Activated CD8-positive, alpha-beta memory T cell treated with anti-CD3 and anti-CD28 coated beads, Interleukin-2, amount 50 U/mL, for 4 hours (primary cell): ENCODE measurements at places on chromosomes 2 and 18.
A peak's percentile ranks its signal among the peaks of the same experiment; 100 is the strongest.

GRCh38 chr2:234488913-234489451 is 7.9 kb downstream of the ARL4C start:
- DNase-seq = peak; percentile 62

GRCh38 chr2:67451086-67451832 is 54.1 kb downstream of the ETAA1 start:
- no peak for DNase-seq

DNA sequence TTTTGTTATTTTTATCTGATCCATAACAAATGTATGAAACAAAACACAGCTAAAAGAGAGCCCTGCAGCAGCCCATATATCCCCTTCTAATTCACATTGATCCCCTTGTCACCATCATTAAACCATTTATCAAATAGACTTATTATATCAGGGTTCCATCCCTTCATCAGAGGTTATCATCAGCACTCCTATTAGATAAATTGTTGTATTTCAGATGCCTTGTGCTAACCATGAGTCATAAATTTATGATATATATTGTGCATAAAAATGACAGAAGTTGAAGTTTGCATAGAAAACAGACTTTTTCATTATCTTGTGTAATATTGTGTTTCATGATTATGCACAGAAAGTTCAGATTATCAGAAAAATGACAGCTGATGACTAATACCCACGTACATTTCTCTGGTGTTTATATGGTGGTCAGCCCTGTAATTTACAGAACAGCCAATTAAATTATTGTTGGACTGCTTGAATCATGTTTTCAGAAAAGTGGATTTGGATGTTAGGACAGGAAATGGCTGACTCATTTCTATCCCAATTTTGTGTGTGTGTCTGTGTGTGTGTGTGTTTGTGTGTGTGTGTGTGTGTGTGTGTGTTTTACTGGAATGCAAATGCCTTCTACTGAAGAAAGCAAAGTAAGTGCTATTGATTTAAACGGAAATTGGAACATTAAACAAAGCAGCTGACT is 80.9 kb downstream of the PPP1R1C start:
- DNase-seq = no peak

GRCh38 chr2:120528051-120528692 is 182.2 kb downstream of the INHBB start:
- DNase-seq = no peak

DNA sequence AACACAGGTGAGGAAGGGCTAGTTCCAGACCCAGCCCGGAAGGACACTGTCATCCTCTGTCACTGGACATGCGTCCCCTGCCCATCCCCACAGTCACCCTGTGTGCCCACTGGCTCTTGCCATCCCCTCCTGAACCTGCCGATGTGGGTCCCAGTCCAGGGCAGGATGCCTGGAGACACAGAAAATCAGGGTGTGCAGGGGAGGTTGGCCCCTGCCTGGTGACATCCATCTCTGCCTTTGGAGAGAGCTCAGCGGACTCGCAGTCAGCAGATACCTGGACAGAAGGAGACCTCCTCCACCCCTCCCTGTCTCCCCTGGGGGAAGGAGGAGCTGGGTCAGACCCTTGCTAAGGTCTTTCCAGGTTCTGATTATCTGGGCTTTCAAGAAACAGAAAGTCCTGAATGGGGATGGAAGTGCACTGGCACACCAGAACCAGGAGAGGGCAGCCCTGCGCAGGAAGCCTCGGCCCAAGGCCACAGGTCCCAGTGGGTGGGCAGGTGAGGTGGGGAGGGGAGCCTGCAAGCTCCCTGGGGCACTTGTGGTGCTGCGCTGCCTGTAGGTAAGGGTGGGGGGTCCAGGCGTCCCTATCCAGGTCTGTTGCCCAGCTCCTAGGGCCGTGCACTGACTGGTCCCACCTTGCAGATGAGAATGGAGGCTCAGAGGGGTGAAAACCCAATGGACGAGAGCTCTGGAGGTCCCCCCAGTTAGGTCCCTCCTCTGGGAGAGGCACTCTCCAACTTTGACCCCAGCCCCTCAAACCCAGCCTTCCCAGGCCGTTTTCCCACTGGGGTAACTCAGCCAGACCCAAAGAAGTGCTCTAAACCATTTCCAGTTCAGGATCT is 9.7 kb upstream of the OTOS start:
- peak; percentile 35 for DNase-seq

- no peak for DNase-seq
Measured at GRCh38 chr18:75220551-75221355, 10.2 kb downstream of the TSHZ1 start.

GRCh38 chr2:10007921-10008808 is 35.2 kb upstream of the KLF11 start:
- DNase-seq = no peak

DNA sequence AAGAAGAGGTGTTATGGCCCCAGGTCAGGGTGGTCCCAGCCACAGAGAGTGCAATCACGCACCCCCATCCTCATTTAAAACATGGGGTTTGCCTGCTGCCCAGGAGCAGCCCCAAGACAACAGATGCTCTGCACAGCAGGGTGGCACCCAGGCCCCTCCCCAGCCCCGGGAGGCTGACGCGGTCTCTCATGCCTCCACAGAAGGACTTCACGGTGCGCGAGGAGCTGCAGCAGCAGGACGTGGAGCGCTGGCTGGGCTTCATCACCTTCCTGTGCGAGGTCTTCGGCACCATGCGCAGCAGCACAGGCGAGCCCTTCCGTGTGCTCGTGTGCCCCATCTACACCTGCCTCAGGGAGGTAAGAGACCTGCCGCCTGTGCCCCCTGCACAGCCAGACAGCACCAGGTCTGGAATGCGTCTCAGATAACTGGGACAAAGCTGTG is 133.7 kb downstream of the SMAD7 start:
- DNase-seq = peak; percentile 13

DNA sequence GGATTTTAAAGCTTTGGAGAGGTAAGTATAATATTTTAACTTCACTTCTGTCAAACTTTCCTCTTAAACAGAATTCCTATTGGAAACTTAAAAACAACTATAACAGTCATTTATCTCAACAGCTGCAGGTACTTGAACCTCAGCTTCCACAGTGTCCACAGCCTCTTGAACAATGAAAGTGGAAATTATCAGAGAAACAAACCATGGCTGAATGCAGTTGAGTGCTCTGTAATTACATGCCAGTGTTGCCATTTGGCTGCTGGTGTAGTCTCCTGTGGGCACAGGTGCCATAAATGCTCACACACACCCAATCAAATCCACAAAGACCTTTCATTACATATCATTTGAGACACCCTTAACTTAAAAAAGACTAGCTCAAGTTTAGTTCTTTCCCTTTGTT is 125.1 kb downstream of the CPS1 start:
- DNase-seq = no peak

GRCh38 chr2:23419171-23420090 is 34.5 kb downstream of the KLHL29 start:
- no peak for DNase-seq

- DNase-seq = no peak
Measured at GRCh38 chr2:128692895-128693742, 374.5 kb upstream of the HS6ST1 start.

DNA sequence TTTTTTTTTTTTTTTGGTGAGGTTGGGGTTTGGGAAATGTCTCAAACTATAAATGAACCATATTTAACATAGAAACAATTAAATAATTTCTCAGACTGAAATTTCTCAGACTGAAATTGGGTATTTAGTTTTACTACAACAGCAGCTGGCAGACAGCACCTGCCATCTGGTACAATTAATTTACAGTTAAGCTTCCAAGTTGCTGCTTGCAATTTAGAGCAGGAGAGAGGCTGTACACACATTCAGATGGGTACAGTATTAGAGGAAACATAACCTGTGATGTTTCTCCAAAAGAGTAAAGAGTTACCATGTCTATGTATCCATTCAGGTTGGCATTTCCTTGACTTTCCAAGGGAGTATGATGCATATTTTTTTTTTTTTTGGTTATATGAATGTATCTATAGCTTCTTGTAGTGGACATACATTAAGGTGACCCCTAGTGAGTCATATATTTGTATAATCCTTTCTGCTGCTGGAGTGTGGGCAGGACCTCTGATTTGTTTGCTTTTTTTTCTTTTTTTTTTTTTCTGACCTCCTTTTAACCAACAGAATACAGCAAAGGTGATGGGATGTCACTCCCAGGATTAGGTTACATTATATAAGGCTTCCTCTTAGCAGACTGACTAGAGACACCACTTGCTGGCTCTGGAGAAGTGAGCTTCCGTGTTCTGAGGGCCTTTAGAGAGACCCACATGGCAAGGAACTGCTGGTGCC is 201.7 kb downstream of the PTH2R start:
- DNase-seq = no peak

- no peak for DNase-seq
Measured at GRCh38 chr2:169663247-169663646, 31.0 kb downstream of the CFAP210 start.

DNA sequence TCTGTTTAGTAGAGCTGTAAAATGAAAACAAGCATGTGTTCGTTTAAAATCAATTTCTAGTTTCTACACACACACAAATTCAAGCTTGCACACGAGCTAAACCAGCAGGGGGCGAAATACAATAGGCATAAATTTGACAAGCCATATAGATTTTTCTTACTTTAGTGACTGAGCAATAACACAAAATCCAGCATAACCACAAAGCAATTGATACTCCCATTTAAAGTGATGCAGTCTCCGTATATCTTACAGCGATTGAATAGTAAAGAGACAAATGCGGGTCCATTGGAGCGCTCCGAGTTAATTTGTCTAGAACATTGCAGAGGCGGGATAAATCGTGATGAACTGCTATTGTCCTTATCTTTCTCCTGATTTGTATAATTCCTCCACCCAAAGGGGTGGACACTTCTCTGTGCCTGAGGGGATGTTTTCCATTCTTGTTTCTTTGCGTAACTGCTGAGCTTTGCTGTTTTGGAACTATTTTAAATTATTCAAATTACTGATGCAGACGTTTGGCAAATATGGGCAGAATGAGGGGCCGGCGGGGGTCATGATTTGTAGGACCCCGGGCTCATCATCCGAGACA is 1.2 kb upstream of the AFTPH start:
- DNase-seq = peak; percentile 67

DNA sequence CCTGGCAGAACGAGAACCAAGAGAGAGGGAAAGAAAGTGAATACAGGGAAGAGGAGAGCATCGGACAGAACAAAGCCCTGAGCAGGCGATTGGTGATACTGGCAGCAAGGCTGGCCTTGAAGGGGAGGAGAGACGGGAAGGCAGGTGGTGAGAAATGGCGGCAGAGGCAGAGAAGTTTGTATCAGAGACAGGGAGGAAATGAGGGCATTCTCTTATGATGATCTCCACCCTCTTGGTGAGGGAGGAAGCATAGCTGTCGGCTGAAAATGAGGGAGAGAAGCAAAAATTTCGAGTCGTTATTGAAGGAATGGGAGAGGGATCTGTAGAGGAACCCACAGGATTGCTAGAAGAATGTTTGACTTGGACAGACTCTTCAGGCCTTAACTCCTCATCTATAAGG is 80.6 kb downstream of the CLIP4 start:
- no peak for DNase-seq

GRCh38 chr2:170598067-170598395 is 117.1 kb upstream of the SP5 start:
- no peak for DNase-seq

DNA sequence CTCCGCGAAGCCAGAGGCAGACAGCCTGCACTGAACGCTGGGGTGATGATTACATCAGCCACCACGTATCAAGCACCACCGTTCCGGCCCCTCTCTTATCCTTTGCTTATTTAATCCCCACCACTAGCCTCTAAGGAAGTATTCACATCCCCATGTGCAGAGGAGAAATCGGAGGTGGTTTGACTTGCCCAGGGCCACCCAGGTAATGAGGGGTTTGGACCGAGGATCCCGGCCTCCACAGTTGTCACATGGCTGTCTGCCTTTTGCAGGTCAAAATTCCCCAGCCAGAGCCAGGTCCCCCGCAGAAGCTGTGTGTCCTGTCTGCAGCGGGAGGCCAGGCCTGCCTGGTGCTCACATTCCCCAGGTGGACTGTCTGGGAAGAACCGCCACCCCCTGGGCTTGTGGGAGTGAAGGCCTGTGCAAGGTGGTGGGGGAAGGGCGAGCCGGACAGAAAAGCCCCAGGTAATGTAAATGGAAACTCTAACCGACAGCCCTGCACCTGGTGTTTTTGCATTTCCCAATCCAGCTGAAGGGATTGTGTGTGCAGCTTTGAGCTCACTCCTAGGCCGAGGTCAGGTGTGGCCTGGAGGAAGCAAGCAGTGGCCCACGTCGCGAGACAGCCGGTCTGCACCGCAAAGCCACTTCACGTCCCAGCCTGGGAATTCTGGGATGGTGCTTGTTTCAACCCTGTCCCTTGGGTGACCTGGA is 108.5 kb upstream of the ID2 start:
- DNase-seq = no peak

- DNase-seq = no peak
Measured at GRCh38 chr2:105783151-105783738, 38.5 kb downstream of the NCK2 start.

DNA sequence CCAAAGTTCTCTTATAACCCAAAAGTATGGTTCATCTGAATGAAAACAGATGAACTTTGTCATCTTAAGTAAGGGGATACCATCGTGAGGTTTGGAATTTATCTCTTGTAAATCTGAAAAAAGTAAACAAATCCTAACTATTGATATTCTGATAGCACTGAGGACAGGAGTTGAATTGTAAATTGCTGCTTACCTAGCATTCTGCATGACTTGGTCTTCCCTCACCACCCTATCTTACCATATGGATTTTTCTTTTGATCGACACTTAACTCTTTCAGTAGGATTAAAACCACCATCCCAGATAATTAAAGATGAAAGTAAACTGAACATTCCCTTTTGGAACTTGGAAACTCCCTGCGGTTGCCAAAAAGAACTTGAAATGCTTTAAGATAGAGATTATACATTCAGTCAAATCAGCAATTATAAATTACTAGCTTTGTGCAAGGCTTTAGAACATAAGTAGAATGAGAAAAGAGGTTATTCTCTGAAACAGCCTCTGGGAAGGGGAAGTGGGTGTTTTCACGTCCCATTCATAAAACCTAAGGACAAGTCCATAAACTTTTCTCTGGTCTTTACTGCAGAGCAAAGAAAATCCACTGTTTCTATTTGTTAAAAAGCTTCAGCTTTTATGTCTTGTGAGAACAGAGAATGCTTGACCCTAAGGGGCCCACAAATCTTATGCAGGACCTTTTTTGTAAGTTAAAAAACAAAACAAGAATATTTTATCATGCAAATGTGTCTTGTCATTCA is 49.7 kb upstream of the ZNF397 start:
- no peak for DNase-seq

- DNase-seq = no peak
Measured at GRCh38 chr18:23226391-23226790, 91.1 kb downstream of the CABLES1 start.

GRCh38 chr2:55088400-55088799 is 38.1 kb upstream of the RTN4 start:
- DNase-seq = no peak

GRCh38 chr2:199744724-199745123 is 106.3 kb downstream of the FTCDNL1 start:
- no peak for DNase-seq

- no peak for DNase-seq
Measured at GRCh38 chr2:223027442-223027841, 24.5 kb upstream of the KCNE4 start.
